T-helper 2 cell treated with Interferon-gamma antibody and Interleukin-4, amounts not matched to agents 5 μg/mL and 100 μg/mL, for 36 hours (primary cell): ENCODE measurements at places on chromosomes 6 and 20.

- DNase-seq, result no peak
Measured at GRCh38 chr20:7195704-7196103, 428.2 kb downstream of the BMP2 start.

- no peak for DNase-seq
Measured at GRCh38 chr6:119533603-119534279, 184.2 kb upstream of the MAN1A1 start.

GRCh38 chr20:35283441-35284266, 918 bp downstream of the EIF6 start:
- DNase-seq, result no peak

- no peak for DNase-seq
Measured at GRCh38 chr6:37600312-37600916, 97.3 kb downstream of the MDGA1 start.

DNA sequence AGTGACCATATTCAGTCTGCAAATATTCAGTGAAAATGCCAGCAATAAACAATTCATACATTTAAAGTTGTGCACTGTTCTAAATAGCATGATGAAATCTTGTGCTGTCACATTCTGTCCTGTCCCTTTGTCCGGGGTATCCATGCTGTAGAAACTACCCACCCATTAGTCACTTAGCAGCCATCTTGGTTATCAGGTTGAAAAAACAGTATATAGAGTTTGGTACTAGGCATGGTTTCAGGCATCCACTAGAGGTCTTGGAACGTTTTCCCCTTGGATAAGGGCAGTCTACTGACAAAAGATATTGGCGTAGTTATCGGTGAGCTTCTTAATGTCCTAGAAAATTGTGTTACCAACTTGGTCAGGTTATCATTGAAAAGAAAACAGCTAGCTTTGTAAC, 12.3 kb upstream of the MAP3K7 start:
- DNase-seq, result no peak

DNA sequence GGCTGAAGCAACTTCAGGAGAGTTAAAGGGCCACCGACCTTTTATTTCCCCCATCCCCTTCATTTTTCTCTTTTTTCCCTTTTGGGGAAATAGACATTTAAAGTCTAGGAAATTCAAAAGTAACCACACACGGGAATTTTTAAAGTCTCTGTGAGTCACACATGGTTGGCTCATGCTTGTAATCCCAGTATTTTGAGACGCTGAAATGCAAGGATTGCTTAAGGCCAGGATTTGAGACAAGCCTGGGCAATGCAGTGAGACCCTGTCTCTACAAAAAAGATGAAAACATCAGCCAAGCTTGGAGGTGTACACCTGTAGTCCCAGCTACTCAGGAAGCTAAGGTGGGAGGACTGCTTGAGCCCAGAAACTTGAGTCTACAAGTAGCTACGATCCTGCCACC, 34.2 kb downstream of the KATNA1 start:
- DNase-seq, result no peak

GRCh38 chr6:162448294-162448693, 279.3 kb downstream of the PRKN start:
- no peak for DNase-seq

DNA sequence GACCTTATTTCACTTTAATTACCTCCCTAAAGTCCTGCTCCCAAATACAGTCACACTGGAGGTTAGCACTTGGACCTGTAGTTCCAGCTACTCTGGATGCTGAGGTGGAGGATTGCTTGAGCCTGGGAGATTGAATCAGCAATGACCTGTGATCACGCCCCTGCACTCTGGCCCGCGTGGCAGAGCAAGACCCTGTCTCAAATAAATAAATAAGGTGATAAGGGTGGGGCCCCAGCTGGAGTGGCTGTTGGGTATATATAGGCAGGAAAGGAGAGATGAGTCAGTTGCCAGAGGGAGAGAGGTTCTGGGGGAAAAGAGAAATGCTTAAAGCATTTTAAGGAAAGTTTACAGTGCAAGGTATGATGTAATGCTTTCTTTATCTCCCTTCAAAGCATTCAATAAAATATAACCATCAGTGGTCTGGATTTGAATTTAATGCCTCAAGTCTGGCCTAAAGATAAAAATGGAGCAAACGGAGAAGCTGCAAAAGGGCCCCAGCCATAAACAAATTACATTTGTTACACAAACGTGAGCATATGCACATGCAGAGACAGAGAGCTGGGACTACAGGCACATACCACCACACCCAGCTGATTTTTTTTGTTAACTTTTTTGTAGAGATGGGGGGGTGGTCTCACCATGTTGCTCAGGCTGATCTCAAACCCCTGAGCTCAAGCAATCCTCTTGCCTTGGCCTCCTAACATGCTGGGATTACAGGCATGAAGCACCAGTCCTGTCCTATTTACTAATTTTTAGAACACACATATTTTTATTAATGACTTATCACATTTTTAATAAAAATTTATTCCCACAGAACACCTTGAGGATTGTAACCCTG, 6.1 kb upstream of the PM20D2 start:
- no peak for DNase-seq

DNA sequence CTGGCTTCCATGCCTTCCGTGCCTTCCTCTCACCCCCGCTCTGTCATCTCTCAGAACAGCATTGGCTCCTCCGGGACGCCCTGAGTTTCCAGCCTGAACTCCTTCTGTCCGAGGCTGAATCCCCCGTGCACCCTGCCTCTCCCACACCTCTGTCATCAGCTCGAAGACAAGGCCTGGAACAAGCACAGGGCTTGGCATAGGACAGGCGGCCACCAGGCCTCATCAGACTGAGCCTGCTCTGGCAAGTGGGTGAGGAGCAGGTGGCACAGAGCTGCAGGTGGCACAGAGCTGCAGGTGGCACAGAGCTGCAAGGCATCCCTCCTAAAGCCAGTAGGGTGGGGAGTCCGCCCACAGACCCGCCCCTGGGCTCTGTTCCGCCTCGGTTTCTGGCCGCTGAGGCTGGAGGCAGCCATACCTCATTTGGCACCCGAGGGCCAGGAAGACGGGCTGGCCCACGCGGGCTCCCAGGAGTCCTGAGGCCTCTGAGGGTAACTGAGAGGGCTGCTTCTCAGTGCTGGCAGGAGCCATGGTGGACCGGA, 60.2 kb downstream of the EZR start:
- DNase-seq, result no peak

- DNase-seq, result no peak
Measured at GRCh38 chr6:153325661-153326060, 194.6 kb upstream of the RGS17 start.

DNA sequence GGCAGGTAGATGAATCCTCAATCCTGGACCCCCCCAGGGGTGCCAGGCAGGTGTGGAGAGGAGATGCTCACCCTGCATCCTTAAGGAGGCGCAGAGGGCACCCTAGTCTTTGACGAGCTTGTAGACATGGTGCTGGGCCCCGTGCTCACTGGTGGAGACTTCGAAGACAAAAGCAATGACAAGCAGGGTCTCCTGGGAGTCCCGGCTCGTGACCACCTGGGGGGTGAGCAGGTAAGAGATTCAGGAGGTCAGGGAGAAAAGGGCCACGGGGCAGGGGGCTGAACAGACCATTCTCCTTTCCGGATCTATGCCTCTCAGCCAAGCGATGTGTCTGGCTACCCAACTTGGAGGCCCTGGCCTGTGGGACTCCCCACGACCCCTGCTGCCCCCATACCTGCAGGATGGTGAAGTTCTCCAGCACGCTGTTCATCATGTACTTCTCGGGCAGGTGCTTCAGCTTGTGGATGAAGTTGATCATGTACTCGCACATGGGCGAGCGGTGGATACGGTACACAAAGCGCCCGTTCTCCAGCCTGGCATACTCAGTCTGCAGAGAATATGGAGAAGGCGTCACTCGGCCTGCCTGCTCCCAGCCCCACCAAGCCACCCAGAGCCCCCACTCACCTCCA, 6.9 kb downstream of the RPL10A start:
- no peak for DNase-seq

DNA sequence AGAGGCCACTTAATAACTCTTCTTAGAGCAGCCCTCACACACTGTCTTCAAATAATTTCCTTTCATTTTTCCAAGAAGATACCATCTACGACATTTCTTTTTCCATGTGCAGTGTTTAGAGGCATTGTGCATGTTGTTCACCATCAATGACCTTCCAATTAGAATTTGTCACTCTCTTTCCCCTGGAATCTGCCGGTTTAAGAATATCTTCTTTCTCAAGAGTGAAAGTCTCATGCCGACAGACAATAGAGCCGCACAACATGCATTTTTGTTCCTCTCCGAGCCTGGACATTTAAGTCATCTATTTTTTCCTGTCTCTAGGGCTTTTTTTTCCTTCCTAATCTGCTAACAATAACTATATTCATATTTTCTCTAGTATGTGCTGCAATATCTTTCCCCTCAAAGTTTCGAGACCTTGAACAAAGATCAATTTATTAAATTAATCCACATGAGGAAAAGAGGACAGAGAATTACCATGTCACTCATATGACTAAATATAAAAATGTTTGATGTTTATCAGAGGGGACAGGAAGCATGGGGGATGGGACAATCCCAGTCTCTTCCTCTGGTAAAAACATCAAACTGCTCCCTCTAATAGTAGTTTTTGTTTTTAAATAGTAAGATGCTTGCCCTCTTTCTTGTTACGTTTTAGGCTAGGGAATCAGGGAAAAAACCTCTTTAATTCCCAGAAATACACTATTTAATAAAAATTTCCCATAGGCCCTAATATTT, 893.4 kb downstream of the C6orf118 start:
- DNase-seq, result no peak

- DNase-seq, result no peak
Measured at GRCh38 chr20:2224368-2224639, 71.5 kb upstream of the TGM3 start.

- no peak for DNase-seq
Measured at GRCh38 chr6:50818673-50819072, at the start of gene TFAP2B. TFAP2B (plus strand) TSS chr6:50818871; CDS start chr6:50818892, 21 bp downstream.

- DNase-seq, result no peak
Measured at GRCh38 chr6:137892271-137892708, 25.2 kb downstream of the TNFAIP3 start.

DNA sequence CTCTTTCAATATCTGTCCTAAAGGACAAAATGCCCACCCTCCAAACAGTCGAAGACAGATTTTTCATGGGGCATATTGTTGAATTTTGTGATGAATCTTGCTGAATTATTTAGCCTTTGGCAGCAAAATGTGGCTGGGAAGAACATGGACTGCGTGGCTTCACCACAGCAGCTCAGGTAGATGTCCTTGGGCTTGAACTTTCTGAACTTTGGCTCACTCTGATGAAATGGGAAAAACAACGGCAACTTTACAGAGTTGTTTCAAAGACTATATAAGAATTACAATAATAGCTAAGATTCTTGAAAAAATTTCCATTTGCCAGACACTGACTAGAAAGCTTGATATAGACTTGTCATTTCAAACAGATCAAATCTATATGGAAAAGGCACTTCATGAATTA, 52.8 kb upstream of the IL20RA start:
- no peak for DNase-seq

DNA sequence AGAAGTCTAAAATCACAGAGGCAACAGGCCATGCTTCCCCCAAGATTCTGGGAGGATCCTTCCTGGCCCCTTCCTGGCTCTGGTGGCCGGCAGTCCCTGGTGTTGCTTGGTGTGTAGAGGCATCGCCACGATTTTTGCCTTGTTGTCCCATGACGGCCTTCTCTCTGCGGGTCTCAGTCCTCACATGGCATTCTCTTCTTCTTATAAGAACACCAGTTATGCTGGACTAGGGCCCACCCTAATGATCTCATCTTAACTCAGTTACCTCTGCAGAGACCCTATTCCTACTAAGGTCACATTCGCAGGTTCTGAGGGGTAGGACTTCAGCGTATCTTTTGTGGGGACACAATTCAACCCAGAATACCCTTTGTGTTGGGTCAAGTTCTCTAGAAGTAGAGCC, 168.0 kb downstream of the LINC00237 start:
- DNase-seq, result no peak

- no peak for DNase-seq
Measured at GRCh38 chr6:52176550-52176949, 9.6 kb upstream of the IL17A start.

- no peak for DNase-seq
Measured at GRCh38 chr6:17393892-17394631, 667 bp downstream of the CAP2 start.

- no peak for DNase-seq
Measured at GRCh38 chr6:82872185-82872584, 193.5 kb downstream of the UBE3D start.

DNA sequence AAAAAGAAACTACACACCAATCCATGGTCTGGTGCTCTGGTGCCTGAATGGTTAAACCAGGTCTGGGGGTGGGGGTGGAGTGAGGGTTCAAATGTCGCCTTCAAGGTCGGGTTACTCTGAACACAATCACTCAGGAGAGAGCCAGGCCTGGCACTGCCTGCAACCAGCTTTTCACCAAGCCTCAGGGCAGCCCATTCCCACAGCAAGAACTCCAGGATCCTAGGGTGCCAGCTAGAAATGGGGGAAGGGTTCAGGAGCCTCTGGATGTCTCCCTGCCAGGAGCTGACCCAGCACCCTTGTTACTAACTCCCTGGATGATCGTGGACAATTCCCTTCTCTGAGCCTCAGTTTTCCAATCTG, 6.7 kb downstream of the SDC4 start:
- DNase-seq, result no peak

DNA sequence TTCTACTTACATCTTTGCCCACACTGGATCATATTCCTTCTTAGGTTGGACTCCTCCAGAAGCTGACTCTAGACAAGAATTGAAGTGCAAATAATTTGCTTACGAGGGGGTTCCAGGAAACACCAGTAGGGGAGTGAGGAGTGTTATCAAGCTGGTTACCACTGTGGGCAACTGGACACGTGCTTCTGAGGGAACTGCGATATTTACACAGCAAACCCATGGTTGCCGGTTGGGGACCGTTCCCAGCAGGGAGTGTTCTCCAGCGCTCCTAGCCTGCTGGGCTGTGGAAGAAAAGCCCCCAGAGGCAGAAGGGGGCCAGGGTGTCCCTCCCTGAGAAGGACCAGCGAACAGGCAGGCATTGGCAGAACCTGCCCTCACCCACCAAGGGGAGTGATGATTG, 21.7 kb downstream of the MDFI start:
- DNase-seq, result no peak

GRCh38 chr6:41748102-41748477, 893 bp upstream of the PGC start:
- DNase-seq, result no peak

DNA sequence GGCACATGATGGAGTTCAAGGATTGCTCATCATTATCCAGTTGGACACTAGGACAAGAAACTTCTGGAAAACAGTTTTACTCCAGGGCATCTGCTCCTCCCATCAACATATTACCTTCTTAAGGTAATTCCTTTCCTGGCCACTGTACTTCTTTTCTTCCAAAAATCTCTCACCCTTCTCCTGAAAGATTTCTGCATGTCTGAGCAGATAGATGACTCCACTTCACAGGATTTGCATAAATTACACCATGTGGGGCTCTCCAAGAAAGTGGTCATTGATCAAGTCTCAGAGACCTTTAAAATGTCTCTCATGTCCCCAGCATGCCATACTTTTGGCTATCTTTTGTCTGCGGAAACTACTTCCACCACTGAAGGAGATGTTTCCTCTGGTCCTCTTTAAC, 103.2 kb upstream of the TNFAIP3 start:
- DNase-seq, result no peak

DNA sequence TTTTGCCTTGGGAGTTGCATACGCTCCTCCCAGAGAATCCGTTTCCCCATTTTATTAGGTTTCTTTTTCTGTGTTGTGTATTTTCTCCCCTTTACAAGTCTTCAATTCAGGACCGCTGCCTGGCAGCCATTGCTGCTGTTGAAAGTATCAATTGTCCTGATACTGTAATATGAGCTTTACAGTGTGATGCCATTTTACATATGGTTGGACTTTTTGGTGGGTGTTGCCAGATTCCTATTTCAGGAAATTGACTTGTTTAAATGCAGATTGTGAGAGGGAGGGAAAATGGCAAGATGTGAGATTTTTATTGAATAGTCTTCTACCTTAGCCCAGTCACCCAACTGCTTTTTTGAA, 1.2 kb downstream of the PANK2 start:
- no peak for DNase-seq

- DNase-seq, result peak; percentile 83
Measured at GRCh38 chr6:106085984-106086813, at the start of gene PRDM1. PRDM1 (plus strand) TSS chr6:106086336; CDS start chr6:106086554, 218 bp downstream.
